Hippocampal formation (tissue), 2 donors: ENCODE measurements at places on chromosomes 1 and 21.

DNA sequence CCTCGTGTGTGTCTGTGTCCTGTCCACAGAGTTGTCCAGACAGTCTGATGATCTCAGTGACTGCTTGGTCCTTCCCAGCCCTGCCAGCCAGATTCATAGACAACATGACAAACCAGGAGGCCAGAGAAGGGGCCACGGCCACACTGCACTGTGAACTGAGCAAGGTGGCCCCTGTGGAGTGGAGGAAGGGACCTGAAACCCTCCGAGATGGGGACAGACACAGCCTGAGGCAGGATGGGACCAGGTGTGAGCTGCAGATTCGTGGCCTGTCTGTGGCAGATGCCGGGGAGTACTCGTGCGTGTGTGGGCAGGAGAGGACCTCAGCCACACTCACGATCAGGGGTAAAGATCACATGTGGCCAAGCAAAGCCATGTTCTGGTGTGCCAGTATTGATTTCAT, 96.4 kb downstream of the OBSCN start:
- DNase-seq = no peak

- no peak for DNase-seq
Observed at GRCh38 chr1:45035631-45036301, 23.7 kb downstream of the UROD start.

DNA sequence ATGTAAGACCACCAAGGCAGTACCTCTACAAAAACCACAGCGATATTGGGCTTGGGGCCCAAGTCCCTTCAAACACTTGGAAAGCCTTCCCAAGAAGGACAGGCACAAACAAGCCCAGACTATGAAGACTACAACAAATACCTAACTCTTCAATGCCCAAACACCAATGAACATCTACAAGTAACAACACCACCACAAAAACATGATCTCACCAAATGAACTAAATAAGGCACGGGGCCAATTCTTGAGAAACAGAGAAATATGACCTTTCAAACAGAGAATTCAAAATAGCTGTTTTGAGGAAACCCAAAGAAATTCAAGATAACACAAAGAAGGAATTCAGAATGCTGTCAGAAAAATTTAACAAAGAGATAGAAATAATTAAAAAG, 86.8 kb downstream of the COL24A1 start:
- DNase-seq = no peak

- no peak for DNase-seq
Observed at GRCh38 chr1:178960482-178961240, 65.0 kb upstream of the FAM20B start.

DNA sequence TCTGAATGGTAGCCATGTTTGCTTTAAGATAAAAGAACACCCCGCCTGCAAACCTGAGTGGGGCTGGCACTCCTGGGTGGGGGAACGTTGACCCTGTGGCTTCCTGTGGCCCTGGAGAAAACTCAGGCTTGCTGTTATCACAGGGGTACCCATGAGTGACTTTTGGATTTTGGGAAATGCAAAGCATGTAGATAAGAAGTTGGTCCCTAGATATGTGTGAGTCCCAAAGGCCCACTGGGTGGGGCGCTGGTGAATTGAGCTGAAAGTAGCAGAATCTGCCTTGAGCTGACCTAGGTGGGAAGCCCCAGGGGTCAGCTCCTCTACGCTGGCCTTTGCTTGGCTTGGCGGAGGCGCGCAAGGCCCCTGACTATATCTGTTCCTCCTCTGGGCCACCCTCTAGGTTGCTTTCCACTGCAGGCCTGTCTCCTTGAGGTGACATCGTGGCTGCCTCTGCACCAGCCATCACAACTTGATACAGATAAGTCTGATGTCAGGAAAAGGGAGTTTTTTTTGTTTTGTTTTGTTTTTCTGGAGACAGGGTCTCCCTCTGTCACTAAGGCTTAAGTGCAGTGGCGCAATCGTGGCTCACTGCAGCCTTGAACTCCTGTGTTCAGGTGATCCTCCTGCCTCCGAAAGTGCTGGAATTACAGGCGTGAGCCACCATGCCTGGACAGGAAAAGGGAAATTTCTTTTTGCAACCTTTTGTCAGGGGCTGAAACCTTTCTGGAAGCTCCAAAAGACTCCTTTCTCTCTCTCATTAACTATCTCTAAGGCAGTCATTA, 72.2 kb downstream of the AGPAT3 start:
- DNase-seq = no peak

DNA sequence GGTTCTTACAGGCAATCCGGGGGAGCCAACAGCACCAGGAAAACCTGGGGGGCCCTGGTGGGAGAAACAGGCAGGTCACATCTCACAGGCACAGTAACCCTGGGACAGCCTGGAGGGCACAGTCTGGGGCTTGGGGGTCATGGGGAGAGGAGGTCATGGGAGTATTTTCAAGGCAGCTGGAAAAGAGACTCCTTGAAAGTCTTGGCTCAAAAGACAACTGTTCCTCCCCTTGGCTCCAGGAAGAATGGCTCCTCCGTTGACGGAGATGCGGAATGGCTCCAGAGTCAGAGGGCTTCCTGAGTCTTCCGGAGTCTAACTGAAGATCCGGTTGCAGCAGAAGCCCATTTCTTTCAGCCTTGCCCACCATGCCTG, 25.9 kb upstream of the PEF1 start:
- no peak for DNase-seq

DNA sequence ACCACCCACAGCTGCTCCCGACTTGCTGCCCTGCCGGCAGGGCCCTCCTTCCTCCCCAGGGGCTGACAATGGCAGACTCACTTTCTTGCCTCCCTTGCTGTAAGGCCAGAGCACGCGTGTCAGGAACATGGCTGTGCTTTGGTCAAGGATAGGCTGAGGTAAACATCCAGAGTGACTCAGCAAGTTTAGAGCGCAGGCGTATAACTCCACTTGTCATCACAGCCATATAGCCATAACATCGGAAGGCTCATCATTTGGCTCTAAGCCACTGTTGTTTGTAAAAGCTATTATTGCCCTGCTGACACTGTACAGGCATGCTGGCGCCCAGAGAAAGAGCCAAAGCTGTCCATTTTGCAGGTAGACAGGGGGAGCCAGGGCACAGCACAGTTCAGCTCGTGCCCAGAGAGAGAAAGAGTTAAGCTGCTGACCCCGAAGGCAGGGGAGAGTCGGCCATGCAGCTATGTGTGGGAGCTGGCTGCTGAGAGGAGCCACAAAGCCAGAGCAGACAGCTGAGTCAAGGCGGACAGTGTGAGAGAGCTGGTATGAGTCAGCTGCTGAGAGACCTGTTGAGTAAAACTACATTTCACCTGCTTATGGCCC, 60.6 kb downstream of the GNG4 start:
- DNase-seq = no peak

DNA sequence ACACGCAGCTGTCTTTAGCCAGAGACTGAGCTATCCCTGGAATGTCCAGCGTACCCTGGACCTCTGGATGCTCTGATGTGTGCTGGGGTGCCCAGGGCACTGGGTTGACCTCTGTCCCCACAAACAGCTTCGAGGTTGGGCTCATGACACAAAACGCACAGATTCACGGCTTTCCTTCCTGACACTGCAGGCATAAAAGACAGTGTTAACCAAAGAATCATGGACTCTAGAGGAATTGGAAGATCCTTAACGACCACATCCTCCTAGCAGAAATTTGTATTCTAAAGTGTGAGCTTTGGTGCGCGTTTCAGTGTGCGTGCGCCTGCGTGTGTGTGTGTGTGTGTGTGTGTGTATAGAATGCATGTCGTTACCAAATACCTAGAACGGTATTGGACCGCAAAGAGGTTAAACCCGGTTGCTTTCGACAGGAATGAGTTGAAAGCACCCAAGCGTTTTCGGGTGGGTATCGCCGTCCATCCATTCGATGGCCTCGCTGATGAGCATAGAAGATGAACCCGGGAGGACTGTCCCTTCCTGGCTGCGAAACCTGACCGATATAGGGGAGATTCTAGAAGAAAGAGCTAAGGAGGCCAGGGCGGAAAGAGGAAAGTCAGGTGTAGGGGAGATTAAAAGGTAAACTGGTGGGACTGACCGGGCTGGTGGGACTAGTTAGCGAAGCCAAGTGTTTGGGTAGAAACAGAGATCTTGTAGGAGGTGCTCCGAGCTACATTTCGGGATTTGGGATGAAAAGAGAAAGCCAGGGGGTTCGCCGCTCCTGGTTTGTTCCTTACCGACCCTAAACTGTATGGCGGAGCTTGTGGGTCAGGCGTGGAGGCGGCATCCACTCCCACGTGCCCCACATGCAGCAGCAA, 6.8 kb upstream of the LHX9 start:
- no peak for DNase-seq
